ENCODE measurements at places on chromosomes 3 and 15. TPM values are rescaled to one million over a fixed set of nuclear protein-coding genes. Genes with fewer than 3 reads are reported as not detected.

The ARMC8 gene
- total RNA-seq = 95.7 TPM

The SLTM gene
- total RNA-seq = 170 TPM

The SAXO2 gene
- 12.1 TPM for total RNA-seq

The GASK1A gene
- 24.4 TPM for total RNA-seq

The PCLAF gene
- 13.6 TPM for total RNA-seq

The ECE2 gene
- total RNA-seq = 2.0 TPM

The RTP3 gene
- not detected for total RNA-seq

The CAMKV gene
- total RNA-seq = 10.6 TPM

The CCDC50 gene
- 97.6 TPM for total RNA-seq
